ENCODE measurements at places on chromosomes 2 and 18. TPM values are rescaled to one million over a fixed set of nuclear protein-coding genes. Genes with fewer than 3 reads are reported as not detected.

- no peak for DNase-seq
Observed at GRCh38 chr2:109433926-109434325, 179.8 kb downstream of the SEPTIN10 start.

- no peak for DNase-seq
Observed at GRCh38 chr2:168650781-168651180, 151.7 kb upstream of the NOSTRIN start.

- no peak for DNase-seq
Observed at GRCh38 chr18:73153271-73153670, 285.5 kb upstream of the NETO1 start.

- DNase-seq: no peak
Observed at GRCh38 chr2:121189661-121190381, 95.2 kb downstream of the TFCP2L1 start.

DNA sequence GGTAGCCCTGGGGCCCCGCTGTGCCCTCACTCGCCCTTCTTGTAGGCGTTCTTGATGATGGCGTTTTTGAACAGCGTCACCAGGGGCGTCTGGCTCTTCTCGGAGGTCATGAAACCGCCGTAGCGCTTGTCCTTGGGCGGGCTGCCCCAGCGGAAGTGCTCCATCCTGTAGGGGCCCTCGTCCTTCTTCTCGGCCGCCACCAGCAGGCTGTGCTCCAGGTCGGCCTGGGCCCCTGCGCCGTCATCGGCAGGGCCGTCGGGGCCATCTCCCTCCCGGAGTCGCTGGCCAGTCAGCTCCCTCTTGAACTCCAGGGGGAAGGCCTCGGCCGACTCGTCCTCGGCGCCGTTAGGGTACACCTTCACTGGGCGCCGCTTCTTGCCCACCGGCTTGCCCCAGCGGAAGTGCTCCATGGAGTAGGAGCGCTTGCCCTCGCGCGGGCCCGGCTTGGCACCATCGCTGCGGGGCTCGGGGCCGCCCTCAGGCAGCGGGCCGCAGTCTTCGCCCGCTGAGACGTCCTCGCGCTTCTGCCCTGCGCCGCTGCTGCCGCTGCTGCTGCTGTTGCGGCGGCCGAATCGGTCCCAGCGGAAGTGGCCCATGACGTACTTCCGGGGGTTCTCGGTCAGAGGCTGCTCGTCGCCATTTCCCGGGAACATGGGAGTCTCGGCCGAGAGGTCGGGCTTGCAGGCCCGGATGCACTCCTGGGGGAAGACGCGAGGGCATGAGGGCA is 7.2 kb downstream of the POMC start:
- no peak for DNase-seq

GRCh38 chr2:121125350-121125749 is 159.7 kb downstream of the TFCP2L1 start:
- no peak for DNase-seq

- DNase-seq: no peak
Observed at GRCh38 chr18:49817947-49818346, 4.6 kb upstream of the ACAA2 start.

GRCh38 chr2:735670-736218 is 58.5 kb upstream of the TMEM18 start:
- no peak for DNase-seq

DNA sequence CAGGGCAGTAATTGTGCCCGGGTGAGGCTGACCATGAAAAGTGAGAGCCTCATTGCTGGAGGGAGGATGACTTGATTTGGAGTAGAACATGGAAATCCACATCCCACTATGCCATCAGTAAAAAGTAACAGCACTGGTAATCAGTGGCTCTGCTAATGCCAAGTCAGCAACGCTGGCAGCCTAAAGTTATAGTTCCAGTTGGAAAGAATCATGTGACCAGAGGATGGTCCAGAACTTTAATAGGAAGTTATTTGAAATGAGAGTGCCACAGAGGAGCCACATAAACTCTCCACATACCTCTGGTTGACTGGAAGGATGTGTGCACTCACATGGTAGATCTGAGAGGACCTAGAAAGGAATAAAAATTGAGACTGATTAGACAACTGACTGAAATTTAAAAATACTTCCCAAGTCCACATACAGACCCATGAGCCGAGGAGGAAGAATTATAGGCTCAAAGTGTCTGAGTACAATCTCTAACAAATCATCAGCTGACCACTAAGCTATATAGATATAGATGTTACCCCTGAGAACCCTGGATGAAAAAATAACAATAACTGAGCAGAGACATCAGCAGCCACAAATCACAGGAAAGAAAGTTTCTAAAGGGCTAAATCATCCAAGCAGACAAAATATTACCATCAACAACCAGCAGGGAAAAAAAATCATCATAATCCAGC is 346.8 kb downstream of the STK39 start:
- no peak for DNase-seq

GRCh38 chr2:15596968-15597367 is 5.3 kb downstream of the DDX1 start:
- no peak for DNase-seq

DNA sequence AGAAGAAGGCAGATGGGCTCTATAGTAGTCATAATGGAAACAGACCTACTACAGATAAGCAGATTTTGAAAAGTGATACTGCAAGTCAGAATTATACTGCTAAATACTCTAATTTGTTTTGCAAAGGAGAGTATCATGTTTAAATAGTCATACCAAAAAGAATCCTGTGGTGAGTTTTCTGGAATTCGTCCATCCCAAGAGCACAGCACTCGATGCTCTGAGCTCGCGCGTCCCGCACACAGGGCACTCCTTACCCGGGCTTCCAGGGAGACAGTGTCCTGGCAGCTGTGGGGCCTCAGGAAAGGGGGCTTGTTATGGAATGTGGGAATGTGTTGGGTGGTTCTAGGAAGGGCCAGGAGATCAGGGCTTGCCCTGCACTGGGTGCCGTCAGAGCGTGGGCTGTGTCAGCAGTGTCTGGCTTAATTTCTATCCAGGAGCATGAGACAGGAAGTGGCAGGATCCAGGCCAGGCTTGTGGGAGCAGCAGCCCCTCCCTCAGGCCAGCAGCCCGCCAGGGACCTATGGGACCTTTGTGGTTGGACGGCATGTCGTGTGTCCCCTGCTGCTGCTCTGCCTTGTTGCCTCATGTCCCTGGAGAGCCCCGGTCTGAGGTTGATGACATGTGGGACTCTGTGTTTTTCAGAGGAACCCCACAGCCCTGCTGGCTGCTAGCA is 193.2 kb upstream of the TPO start:
- peak; percentile 93 for DNase-seq

DNA sequence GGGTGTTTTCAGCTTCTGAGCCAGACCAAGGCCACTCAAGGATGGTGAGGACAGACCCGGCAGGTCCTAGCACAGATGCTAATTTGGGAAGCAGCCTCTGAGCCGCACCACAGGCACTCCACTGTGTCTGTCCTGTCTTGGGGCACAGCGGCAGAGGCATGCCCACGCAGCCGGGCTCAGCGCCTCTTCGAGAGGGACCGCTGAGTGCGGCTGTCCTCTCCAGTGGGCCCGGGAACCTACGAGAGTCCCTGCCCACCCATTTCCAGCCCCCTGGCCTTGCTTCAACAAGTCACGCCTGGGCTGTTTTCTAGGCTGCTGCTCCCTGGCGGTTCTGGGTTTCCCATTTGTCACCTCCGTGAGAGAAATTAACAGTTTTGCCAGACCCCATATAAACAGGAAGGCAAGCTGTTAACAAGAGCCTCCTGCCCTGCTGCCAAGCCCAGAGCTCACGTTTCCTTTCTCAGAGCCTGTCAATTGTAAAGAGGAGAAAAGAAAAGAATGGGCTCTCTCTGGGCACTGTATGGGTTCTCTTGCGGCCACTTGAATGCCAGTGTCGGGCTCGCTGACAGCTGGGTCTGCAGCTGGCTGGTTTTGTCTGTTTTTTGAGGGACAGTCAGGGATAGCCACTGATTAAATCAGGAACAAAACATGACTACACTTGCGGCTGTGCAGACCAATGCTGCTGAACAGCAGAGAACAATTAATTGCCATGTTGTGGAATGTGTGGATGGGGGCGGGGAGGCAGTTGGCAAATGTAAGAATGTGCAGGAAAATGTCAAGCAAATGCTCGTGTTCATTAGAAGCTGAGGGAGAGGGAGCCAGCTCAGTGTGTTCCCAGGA is 30.6 kb downstream of the TMEM17 start:
- peak; percentile 66 for DNase-seq

DNA sequence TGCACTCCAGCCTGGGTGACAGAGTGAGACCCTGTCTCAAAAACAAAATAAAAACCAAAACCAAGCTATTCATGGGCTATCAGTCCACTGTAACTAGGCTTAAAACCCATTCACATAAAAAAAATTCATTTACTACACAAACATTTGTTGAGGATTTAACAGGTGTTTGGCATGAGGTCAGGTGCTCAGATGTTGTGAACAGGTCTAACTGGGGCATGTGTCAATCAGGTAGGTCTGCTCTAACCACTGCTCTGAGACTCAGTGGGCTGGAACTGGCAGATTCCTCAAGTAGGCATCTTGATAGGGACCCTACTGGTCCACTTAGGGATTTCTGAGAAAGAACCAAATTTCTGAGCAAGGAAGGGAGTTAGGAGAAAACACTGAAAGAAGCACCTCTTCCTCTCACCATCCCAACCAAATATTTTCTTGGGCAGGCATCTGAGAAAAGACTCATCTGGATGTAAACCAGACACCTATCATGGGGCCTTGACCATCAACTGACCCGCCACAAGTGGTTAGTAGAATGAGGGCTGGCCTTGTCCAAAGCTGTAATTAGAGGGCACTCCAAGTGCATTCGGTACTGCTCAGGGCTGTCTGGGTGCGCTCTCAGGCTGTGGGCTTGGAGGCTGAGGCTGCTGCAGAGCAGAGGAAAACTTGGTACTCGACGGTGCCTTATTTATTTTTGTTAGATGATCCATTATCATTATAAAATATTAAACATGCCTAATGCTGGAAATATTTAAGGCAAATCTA is 33.9 kb downstream of the WIPF1 start:
- no peak for DNase-seq

GRCh38 chr2:120556911-120557310 is 178.8 kb upstream of the GLI2 start:
- no peak for DNase-seq

GRCh38 chr2:174031226-174031625 is 66.1 kb upstream of the SP3 start:
- no peak for DNase-seq

GRCh38 chr18:46324087-46324955 is 220.1 kb downstream of the HAUS1 start:
- peak; percentile 17 for DNase-seq

GRCh38 chr2:101820519-101820918 is 123.0 kb downstream of the MAP4K4 start:
- peak; percentile 67 for DNase-seq

DNA sequence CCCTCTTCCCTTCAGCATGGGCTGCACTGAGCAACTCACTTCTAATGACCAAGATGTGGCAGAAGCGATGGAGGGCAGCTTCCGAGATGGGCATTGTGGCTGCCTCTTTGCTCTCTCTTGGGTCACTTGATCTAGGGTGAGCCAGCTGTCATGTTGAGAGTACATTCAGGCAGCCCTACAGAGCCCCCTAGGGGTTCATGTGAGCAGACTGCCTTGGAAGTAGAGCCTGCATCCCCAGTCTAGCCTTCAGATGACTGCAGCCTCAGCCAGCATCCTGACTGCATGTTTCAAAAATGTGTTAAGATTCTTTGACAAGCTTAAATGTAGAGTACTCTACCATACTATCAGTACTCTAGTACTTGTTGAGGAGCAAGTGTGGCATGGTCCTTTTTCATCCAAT is 143.9 kb downstream of the NCK2 start:
- DNase-seq: no peak

DNA sequence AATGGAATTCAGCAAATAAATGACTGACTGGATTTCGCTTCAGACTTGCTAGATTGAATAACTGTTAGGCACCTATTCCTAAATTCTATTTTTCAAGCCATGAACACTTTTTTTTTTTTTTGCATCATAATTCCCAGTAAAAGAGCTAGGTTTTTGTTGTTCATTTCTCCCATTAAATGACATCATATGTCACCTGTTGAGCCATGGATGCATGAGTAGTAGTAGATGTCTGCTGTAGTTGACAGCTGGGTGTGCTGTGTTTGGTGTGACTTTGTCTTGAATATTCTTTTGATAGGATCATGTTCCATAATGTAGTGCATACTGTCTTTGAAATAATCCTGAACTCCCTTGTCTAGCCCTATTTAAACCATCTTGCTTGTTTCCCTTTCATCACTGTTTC is 115.2 kb downstream of the RAB3GAP1 start:
- no peak for DNase-seq

- DNase-seq: no peak
Observed at GRCh38 chr2:225244933-225245332, 154.6 kb upstream of the NYAP2 start.

- no peak for DNase-seq
Observed at GRCh38 chr18:62418258-62418657, 93.1 kb downstream of the TNFRSF11A start.

DNA sequence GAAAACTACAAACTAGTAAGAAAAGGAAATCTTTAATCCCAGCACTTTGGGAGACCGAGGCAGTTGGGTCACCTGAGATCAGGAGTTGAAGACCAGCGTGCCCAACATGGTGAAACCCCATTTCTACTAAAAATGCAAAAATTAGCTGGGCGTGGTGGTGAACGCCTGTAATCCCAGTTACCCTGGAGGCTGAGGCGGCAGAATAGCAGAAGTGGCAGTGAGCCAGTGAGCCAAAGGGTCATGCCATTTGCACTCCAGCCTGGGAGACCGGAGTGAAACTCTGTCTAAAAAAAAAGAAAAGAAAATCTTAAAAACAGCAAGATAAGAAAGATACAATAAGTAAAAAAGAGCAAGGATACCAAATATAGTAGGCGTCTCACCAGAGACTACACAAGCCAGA is 502.9 kb upstream of the ID2 start:
- DNase-seq: no peak

DNA sequence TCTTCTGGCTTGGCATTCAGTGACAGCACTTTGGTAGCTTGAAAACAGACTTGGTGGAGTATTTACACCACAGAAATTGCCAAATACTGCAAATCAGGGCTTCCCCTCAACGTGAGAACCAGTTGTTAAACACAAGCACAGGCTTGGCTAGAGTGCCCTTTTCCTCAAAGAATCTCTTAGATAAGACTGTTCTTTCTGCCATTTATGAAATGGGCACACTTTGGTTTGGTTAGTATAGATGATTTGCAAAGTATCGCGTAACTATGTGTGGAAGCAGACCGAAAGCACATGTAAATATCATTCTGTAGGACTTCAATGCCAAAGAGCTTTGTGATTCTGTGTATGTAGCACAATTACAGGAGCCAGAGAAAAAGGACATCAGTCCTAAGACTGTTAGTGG is 308.2 kb downstream of the DCC start:
- DNase-seq: no peak

DNA sequence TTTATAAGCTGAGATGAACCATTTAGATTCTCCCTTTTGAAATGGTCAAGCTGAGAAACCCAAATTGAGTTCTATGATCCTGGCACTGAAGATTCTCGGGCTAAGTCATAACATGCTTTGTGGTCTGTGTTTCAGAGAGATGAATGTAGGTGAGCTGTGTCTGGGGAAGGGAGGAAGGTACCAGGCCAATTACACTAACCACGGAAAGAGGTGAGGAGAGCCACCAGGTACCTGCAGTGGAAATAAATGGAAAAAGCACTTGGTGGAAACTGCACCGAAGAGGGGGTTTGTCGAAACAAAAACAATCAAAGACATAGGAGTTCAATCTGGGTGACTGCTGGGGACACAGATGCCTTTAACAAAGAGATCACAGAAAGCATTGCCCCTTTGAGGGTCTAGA is 963 bp upstream of the MRPL44 start:
- DNase-seq: no peak

The TAF4B gene
- total RNA-seq: 2.7 TPM

The AKAIN1 gene
- not detected for total RNA-seq

The PFN4 gene
- 0.69 TPM for total RNA-seq

The SERPINB3 gene
- total RNA-seq: not detected

The SPDYA gene
- 0.28 TPM for total RNA-seq

The CCDC195 gene
- not detected for total RNA-seq

The LYPD6B gene
- 35.7 TPM for total RNA-seq

The EVX2 gene
- not detected for total RNA-seq
